ENCODE measurements at places on chromosomes 6 and 20. TPM values are rescaled to one million over a fixed set of nuclear protein-coding genes. Genes with fewer than 3 reads are reported as not detected.

The GLP1R gene
- total RNA-seq: 4.0 TPM

- DNase-seq: no peak
- H3K27me3 ChIP-seq: peaks cover 17% of the 10 kb centered on the region
- H3K4me3 ChIP-seq: no peak overlapping the region
- H3K4me1 ChIP-seq: no peaks in the 10 kb centered on the region
- H3K36me3 ChIP-seq: no peaks in the 10 kb centered on the region
These were observed 81.0 kb downstream of the CEBPB start for GRCh38 chr20:50271612-50272011.

GRCh38 chr6:149729824-149730223, 11.9 kb upstream of the LATS1 start:
- H3K36me3 ChIP-seq: peaks cover 11% of the 10 kb centered on the region
- no peak for DNase-seq
- no peaks in the 10 kb centered on the region for H3K4me1 ChIP-seq
- H3K4me3 ChIP-seq: no peak overlapping the region
- H3K27ac ChIP-seq: no peak overlapping the region
- H3K27me3 ChIP-seq: no peaks in the 10 kb centered on the region

GRCh38 chr20:52529826-52530225, 338.2 kb upstream of the ZFP64 start:
- peaks cover 9% of the 10 kb centered on the region for H3K27me3 ChIP-seq
- H3K36me3 ChIP-seq: no peaks in the 10 kb centered on the region
- no peak overlapping the region for H3K4me3 ChIP-seq
- no peak overlapping the region for H3K27ac ChIP-seq
- H3K4me1 ChIP-seq: peaks cover 1% of the 10 kb centered on the region

The GRM4 gene
- total RNA-seq: 0.38 TPM

Data from progenitor cell of endocrine pancreas (in vitro differentiated cells).